ENCODE measurements at places on chromosomes 16 and 17. TPM values are rescaled to one million over a fixed set of nuclear protein-coding genes. Genes with fewer than 3 reads are reported as not detected.

- no peaks in the 10 kb centered on the region for H3K36me3 ChIP-seq
- no peak overlapping the region for H3K4me3 ChIP-seq
- peaks cover 1% of the 10 kb centered on the region for H3K4me1 ChIP-seq
- H3K27me3 ChIP-seq: no peaks in the 10 kb centered on the region
Measured at GRCh38 chr16:24070851-24071250, 185.3 kb upstream of the CACNG3 start.

The MFSD6L gene
- total RNA-seq: 0.34 TPM

The CD79B gene
- 1.9 TPM for total RNA-seq

DNA sequence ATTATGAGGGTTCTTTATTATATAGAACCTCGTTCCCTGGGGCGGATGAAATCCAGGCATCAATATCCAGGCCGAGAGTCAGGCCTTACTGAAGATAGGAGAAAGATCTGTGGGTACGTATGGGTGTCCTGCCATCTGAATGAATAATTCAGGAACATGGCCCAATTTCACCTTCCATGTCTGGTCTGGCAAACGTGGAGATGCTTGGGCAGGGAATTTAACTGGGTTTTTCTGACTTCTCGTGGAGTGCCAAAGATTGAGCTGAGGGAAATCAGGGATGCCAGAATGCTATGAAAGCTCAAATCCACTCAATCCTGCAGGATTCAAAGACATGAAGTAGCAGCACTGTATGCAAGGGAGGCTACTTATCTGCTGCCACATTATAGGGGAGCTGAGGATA lies 302.8 kb downstream of the SLC39A11 start:
- DNase-seq: no peak
- no peaks in the 10 kb centered on the region for H3K4me1 ChIP-seq
- no peak overlapping the region for H3K27ac ChIP-seq
- no peak overlapping the region for H3K4me3 ChIP-seq
- peaks cover 13% of the 10 kb centered on the region for H3K36me3 ChIP-seq

- peak overlapping the region; percentile 7 for H3K4me3 ChIP-seq
- H3K4me1 ChIP-seq: peaks cover 24% of the 10 kb centered on the region
- no peaks in the 10 kb centered on the region for H3K27me3 ChIP-seq
- no peak for DNase-seq
- H3K27ac ChIP-seq: no peak overlapping the region
Measured at GRCh38 chr17:71337938-71338337, 782.9 kb upstream of the SOX9 start.

- no peak for DNase-seq
- H3K4me3 ChIP-seq: no peak overlapping the region
- H3K27ac ChIP-seq: no peak overlapping the region
- H3K36me3 ChIP-seq: no peaks in the 10 kb centered on the region
Measured at GRCh38 chr17:64991726-64992125, 64.8 kb downstream of the GNA13 start.

All from suprapubic skin (tissue), 4 donors.